Ureter (tissue), 1 donor: ENCODE measurements at places on chromosomes 12 and 14. TPM values are rescaled to one million over a fixed set of nuclear protein-coding genes. Genes with fewer than 3 reads are reported as not detected.

- no peak for DNase-seq
Observed at GRCh38 chr12:83005534-83006197, 319.0 kb downstream of the TMTC2 start.

The ZNF891 gene
- total RNA-seq: 3.5 TPM

DNA sequence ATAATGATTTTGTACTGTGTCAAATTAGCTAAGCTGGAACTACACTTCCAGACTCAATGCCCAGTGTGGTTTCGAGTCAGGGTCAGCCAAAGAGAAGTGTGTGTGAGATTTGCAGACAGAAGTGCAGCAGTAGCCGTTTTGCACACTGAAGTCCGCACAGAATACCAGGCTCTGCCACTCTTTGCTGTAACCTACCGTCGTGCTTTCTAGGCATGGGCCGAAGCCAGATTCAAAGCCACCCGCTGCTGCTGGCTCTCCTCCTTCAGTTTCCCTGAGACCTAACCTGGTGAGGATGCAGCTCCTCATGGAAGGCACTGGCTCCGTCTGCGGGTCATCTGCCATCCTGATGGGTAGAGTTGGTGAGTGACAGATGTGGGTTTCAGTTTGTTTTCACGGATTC lies 48.8 kb downstream of the LRTM2 start:
- peak; percentile 12 for DNase-seq

DNA sequence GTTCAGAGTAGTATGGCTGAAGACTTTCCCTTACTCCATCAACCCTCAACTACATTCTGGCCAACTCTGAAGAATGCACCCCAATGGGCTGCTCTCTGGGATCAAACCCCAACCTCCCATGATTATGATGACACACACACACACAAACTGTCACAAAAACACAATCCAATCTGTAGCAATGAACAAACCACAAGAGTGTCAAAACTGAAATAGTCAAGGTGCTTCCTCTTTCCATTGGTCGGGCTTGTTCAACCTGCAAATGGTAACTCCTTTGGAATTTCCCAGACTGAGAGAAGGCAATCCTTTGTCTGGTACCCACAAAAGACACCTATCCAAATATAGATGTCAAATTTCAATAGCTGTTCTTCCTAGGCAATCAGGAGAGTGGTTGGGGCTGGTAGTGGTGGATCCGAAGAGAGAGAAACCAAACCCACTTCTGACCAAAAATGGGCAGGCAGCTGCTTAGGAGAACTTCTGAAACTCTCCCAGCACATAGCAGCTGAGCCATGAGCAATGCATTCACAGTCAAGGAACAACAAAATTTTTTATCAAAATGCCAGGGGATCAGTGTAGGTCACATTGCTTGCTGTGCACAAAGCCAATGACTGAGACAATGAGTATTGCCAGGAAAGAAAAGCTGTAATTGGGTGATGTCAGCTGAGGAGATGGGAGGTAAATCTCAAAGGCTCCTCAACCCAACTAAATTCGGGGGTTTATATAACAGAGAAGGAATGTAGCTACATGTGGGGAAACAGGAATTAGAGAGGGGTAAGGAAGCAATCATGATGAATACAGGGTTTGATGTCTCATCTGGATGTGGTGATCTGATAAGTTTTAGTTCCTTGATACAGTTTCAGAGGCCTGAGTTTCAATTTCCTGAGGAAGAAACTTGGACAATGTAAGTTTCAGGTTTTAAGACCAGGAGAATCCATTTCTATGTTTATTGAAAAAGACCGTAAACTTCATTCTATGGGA lies 191.4 kb downstream of the KITLG start:
- no peak for DNase-seq

- DNase-seq: no peak
Observed at GRCh38 chr12:29593001-29593400, 95.5 kb upstream of the OVCH1 start.

- no peak for DNase-seq
Observed at GRCh38 chr12:116861320-116861719, 19.9 kb downstream of the HRK start.
